Adrenal gland (tissue), 19 donors: ENCODE measurements at places on chromosomes 11 and 22.

DNA sequence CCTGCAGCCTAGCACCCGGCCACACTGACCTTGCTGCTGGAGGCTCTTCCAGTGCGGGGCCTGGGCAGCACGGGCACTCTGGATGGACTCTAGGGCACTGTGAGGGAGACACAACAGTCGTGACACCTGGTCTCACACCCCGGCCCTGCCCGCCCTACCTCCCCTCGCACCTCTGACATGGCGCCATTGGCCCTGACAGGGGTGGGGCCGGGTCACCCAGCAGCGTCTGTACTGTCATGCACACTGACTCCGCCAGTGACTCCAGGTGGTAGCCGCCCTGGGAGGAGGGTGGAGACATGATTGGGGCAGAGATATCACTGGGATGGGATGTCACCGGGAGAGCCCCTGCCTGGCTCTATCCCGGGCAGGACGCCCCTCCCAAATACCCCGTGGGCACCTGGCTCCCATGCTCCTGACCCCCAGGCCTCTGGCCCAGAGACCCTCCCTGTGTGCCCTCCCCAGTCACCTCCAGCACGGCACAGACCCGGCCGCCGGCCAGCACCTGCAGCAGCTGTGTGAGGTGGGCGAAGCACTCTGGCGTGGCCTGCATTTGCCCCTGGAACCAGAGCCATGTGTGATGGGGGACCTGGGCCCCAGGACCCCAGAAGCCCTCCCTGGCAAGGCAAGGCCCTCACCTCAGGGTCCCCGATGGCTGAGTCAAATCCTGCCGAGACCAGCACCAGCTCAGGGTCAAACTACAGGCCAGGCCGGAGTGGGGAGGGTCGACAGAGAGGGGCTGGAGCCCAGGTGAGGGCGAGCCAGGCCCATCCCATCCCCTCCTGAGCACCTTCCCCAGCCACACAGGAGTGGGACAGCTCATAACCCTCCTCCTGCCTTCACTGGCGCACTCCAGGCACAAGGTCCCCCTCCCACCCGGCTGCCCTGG lies 2.6 kb downstream of the HDAC10 start:
- DNase-seq, result no peak

GRCh38 chr11:76638270-76639197 lies 32.0 kb downstream of the LRRC32 start:
- DNase-seq, result no peak

- no peak for DNase-seq
Measured at GRCh38 chr11:90775567-90776165, 552.8 kb upstream of the CHORDC1 start.

DNA sequence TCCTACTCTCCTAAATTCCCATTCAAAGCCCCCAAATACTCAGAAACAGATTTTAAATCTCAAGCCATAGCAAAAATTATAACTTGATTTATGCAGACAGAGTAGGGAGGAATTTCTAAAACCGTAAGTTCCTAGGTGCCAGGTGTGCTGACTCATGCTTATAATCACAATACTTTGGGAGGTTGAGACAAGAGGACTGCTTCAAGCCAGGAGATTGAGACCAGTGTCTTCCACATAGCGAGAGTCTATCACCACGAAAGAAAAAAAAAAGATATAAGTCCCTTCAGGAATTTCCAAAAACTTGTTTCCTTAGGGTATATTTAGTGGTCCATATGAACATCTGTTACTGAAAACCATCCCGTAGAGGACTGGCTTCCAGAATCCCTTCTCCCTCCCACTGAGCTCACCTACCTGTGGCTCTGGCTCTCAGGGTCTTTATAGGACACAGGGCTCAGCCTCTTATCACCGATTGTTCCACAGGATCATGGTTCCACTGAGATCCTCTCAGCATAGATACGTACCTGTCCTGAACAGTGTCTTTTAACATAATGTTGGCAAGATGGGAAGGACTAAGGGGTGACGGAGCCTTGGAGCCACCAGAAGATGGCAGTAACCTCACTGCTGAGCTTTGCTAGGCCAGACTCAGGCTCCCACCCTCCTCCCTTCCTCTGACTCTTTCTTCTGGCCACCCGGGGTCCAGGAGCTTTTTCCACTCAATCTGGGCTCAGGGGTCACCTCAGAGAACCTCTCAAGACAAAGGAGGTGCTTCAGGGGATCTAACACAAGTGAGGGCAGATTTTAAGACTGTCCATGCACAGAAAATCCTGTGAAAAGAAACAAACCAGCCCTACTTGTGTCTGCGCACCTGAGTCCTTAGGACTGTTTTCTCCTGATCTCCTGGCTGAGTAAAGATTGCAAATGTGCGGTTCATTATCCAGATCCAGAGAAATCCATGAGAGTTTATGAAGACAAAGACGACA lies 117.5 kb upstream of the TOP3B start:
- no peak for DNase-seq

GRCh38 chr11:9347100-9347499 lies 32.7 kb upstream of the TMEM41B start:
- no peak for DNase-seq
